ENCODE measurements at places on chromosomes 1 and 21. TPM values are rescaled to one million over a fixed set of nuclear protein-coding genes. Genes with fewer than 3 reads are reported as not detected.

Gene ACTN2
- 0.17 TPM for total RNA-seq

DNA sequence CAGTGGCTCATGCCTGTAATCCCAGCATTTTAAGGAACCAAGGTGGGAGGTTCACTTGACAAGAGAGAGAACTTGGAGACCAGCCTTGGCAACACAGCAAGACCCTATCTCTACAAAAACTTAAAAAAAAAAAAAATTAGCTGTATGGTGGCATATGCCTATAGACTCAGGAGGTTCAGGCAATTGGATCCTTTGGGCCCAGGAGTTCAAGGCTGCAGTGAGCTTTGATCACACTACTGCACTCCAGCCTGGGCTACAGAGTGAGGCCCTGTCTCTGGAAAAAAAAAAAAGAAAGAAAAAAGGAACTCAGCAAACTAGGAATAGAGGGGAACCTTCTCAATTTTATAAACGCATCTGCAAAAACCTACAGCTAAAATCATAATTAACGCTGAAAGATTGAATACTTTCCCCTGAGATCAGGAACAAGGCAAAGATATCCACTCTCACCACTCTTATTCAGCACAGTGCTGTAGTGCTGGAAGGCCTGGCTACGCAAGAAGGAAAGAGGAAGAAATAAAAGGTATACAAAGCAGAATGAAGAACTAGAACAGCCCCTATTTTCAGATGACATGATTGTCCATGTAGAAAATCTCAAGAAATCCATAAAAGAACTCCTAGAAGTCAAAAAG lies 21.6 kb downstream of the HSF2BP start:
- no peak for DNase-seq

DNA sequence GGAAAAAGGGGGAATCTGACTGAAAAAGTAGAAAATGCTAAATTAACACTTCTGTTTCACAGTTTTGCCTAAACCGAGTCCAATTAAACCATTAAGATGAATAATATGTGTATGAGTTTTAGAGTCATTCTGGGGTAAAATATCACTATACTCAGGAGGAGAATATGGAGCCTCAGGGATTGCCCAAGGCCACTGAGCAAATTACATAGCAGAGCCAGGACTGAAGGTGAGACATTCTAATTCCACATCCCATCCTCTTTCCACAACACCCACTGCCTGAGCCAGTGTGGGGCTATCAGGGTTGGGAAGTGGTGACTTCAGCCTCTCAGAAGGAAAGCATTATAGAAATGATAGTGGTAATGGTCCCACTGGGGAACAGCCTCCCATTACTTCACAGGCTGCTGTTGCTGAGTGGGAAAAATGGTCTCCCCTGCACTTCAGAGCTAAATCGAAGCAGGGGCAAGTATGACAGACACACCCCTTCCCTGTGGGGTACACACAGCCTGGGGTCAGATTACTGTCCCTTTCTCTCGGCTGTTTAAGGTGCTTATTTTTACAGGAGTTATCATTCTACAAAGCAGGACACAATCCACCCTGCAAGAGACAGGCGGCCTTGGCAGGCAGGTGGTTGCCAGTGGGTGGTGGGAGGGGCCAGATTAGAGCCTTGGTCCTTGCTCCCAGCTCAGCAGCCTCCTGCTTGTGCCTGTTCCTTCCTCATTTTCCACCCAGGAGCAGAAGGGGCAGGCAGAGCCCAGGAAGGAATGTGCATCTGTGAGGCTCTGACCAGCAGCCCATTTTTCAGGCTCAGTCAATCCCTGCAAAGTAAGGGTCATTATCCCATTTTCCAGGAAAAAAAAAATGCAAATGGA lies 9.5 kb upstream of the BCAR3 start:
- no peak for DNase-seq

GRCh38 chr1:189205863-189206262 lies 1271.8 kb downstream of the BRINP3 start:
- no peak for DNase-seq

- DNase-seq = no peak
These were observed 42.1 kb downstream of the UBE2U start for GRCh38 chr1:64245495-64245894.

All from kidney epithelial cell (primary cell).